ENCODE measurements at places on chromosomes 6 and 20.

DNA sequence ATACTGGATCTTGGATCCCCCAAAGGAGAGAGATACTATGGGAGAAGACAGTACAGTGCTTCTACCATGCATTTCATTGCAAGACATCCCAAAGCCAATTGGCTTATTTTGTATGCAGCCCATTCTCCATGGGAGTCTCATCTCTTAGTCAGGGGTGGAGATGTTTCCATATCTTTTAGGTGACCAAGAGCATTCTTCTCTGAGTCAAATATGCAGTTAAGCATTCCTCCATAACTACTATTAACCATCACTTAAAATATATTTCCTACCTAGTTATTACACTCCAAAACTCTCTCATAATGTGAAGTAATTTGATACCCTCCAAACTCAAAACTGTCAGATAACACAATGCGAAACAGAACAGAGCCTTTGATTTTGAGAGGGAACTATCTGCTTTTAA lies 542.6 kb downstream of the HDGFL1 start:
- no peak for DNase-seq

DNA sequence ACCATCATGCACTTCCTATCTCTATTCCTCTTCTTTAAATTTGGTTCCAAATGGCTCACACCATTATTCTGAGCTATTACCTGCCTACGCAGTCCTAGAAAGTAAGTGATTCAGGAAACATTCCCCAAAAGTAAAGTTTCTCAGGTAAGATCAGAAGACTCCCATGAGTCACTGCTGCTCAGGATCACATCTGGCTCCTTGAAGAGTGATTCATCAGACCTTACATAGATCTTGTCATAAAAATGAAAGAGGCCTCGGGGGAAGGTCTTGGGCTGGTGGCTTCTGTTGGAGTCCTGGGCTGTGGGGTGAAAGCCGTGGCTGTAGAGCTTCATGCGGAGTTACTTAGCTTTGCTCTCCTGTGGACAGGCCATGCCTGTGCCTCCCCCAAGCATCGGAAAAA lies 35.9 kb downstream of the PLG start:
- no peak for DNase-seq

DNA sequence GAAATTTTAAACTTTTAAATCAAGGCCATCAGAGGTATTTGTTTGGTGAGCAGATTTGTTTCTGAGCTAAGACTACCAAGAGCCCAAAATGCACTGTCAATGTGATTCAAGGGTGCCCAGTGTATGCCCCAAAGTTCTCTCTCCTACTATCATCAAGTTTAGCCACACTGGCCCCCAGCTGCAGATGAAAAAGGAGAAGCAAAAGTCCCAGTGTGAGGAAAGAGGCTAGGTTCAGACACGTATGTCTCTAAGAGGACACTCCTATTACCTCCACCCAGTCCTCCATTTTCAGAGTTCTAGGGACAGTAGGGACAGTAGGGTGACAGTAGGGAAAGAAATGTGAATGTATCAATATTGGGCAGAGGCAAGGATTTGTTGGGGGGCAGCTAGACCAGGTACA lies 230.8 kb downstream of the CD83 start:
- no peak for DNase-seq

DNA sequence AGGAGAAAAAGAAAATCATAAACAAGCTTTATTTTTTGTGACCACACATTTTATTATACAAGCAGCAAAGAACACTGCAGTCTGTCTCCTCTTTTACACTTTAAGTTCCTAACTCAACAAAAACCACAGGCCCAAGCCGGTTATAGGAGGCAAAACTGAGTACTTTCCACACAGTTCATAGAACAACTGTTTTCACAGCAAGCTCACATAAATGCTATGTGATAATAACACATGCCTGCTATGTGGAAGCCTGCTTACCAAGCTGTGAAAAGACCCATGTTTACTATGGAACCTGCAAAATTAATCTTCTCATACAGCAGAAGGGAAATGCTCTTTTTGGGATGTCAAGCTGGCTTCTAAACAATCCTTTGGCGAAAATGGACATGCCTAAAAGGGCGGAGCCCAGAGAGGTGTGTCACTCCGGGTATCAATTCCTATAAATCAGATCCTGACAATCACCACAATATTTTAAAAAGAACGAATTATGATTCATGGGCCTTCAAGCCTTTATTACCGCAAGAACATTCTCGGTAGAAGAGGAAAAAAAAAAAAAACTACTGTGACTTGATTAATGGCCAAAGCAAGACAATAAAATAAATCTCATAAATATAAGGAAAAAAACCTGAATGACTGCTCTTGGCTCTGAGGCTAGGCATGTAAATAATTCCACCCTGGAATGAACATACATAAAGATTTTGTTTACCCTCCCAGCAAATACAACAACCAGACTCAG lies 2.6 kb downstream of the TRERF1 start:
- no peak for DNase-seq

- no peak for DNase-seq
Observed at GRCh38 chr6:131858765-131859415, 51.1 kb downstream of the ENPP1 start.

DNA sequence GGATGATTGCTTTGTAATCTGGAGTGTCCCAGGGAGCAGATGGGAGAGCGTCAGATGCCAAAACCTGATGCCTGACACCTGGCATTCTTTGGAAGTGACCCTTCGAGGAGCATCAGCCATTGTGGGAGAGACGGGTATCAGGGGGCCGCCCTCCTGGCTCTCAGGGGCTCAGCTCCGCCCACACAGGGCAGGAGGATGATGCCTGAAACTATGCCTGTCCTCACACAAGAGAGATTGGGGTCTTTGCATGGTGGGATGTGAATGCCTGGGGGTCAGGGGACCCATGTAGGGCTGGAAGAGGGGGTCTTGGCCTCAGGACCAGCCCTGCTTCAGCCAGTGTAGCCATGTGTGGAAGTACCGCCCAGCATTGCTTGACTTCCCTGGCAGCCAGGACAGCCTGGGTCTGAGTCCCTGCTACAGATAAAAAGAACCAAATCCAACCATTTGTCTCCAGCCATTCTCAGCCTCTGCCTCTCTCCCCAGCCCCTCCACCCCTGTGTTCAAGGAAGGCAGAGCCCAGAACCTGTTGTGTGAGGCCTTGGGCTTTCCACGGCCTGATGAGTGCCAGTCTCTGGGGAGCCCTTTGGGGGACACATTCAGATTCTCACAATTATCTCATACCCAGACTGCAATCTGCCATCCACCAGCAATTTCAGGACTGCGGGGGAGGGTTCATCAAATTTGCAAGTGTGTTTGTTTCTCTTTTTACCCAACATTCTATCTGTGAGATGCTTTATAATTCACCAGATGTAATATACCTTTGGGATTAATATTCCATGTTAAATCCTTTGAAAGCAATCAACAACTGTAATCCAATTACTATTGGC lies 371.2 kb downstream of the PREX1 start:
- DNase-seq = no peak

- peak; percentile 60 for DNase-seq
Observed at GRCh38 chr20:62587757-62588402, 54.4 kb upstream of the SLCO4A1 start.

- DNase-seq = no peak
Observed at GRCh38 chr6:169913096-169913638, 161.7 kb downstream of the ERMARD start.

DNA sequence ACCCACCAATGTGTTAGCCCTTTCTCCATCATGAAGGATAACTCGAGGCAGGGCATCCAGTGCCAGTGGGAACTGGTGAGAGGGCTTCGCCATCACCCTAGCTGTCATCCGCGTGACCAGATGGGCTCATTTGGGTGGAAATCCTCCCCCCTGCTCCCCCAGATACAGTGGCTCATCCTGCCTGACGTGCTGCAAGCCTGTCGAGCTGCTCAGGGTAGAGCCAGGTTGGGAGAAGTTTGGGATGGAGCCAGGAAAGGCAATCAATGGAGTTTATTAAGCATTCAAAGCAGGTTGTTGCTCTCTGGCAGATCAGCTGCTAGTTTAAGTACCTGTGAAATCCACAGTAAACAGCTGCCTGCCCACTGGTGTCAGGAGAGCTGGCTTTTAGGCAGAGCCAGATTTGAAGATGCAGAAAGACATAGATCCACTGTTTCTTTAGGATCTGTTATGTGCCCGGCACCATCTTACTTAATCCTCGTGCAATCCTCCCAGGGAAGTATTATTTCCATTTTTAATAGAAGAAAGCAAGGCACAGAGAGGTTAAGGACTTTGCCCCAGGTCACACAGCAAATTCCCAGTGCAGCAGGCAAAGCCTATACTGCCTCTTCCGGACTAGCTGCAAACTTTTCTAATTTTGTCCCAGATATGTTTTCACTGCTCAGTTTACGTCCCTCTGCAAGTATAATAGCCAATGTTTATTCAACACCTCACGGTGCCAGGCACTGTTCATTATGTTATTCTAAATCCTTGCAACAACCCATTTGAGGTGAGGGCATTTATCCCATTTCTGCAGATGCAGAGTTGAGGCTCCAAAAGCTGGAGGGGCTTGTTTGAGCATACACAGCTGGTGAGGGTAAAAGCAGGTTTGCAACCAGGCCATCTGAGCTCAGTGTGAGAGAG lies 54.1 kb upstream of the KCNG1 start:
- DNase-seq = no peak

DNA sequence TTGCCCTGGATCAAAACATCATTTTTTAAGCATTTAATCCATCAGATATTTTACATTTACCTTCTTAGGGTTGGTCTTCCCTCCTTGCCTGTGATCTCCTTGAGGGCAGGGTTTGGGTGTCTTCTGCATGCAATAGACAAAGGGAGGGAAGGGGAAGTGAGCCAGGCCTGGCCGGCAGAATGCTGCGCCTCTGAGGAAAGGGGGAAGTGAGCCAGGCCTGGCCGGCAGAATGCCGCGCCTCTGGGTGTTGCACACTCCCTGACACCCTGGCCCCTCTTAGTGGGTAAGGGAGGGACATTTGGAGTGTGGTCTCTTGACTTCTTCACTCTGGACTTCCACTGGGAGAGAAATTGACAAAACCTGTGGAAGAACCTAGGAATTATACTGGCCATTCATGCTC lies 12.4 kb downstream of the PSMF1 start:
- DNase-seq = no peak

DNA sequence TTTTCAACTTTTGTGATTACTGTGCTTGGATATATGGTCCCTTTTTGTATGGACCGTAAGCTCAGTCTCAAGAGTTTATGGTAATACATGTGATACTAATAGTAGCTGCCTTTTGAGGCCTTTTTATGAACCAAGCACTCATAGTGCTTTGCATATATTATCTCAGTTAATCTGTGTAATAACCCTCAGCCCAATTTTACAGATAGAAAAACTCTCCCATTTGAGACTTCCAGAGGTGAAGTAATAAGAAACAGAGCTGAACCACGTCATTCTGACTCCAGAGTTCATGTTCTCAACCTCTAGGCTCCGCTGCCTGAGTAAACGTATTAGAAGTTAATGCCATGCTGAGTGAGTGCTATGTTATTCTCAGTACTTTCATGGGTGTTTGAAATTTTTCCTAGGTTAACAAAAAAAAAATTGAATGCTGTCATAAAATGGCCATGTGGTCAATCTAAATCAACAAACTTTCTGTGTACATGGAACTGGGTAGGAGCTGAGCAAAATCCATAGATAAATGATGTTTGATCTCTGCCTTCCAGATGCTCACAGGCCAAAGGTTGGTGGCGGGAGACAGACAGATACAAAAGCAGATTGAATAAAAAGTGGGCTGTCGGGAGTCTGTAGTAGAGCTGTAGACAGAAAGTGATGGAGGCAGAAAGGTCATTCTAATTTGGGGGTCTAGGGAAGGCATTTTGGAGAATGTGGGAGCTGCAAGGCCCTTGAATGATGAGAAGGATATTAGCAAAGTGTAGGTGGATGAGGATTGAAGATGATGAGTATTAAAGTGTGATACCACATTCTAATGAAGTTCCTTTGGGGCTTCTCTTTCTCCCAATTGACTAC lies 22.6 kb upstream of the ELOVL2 start:
- DNase-seq = no peak

GRCh38 chr20:9660236-9660868 lies 146.0 kb downstream of the LAMP5 start:
- peak; percentile 34 for DNase-seq

DNA sequence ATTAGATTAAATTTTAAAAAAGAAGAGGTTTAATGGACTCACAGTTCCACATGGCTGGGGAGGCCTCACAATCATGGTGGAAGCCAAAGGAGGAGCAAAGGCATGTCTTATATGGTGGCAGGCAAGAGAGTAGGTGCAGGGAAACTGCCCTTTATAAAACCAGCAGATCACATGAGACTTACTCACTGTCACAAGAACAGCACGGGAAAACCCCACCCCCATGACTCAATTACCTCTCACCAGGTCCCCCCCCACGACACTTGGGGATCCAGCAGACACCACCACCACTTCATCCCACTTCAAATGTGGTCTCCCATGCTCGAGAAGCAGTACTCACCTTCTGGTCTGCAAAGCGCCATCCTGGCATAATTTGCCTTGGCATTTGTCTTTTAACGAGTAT lies 24.6 kb downstream of the MTFR2 start:
- DNase-seq = no peak

GRCh38 chr6:36962874-36963273 lies 8.3 kb downstream of the PI16 start:
- no peak for DNase-seq

- DNase-seq = peak; percentile 64
Observed at GRCh38 chr6:104887350-104887749, 27.6 kb upstream of the HACE1 start.

GRCh38 chr6:157941101-157941863 lies 40.4 kb upstream of the SYNJ2 start:
- no peak for DNase-seq

DNA sequence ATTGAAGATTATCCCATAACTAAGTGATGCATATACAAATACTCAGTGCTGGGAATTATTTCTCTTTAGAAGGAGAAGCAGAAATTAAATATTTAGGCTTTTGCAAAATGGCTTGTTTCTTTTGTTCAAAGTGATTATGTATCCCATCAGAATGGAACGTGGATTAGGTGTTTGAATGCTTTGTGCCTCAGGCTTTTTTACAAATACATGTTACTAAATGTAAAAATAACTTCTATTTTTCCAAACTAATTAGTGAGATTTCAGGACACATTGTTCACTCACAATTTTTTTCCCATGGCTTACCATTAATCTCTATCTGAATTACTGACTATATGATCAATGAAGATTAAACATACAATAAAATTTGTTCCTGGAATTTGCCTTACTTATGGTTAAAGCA lies 925.9 kb upstream of the CITED2 start:
- DNase-seq = no peak

GRCh38 chr20:4813863-4814695 lies 92.4 kb downstream of the PRND start:
- DNase-seq = no peak

DNA sequence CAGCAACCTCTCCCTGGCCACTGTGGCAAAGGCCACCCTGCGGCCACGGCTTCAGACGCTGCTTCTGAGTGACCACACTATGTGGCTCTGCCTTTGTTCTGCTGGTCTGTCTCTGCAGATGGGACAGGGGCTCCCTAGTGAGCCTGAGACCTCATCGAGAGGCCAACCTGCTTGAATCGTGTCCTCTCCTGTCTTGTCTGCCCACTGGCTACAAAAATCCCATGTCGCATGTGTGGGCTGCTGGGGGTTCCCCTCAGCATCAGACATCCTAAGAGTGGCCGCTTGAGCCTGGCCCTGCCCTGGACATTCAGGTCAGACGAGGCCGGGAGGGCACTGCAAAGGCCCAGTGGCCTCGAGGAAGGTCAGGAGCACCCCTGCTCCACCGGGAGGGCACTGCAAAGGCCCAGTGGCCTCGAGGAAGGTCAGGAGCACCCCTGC lies 222.9 kb downstream of the DLL1 start:
- no peak for DNase-seq

- peak; percentile 87 for DNase-seq
Observed at GRCh38 chr20:50645253-50646068, 45.9 kb downstream of the RIPOR3 start.

- DNase-seq = no peak
Observed at GRCh38 chr6:69061066-69061465, 426.0 kb downstream of the ADGRB3 start.

- no peak for DNase-seq
Observed at GRCh38 chr6:53366128-53366641, 17.4 kb upstream of the ELOVL5 start.

Measured in HuH-7 (cell line).